ENCODE measurements at places on chromosomes 7 and 10.

DNA sequence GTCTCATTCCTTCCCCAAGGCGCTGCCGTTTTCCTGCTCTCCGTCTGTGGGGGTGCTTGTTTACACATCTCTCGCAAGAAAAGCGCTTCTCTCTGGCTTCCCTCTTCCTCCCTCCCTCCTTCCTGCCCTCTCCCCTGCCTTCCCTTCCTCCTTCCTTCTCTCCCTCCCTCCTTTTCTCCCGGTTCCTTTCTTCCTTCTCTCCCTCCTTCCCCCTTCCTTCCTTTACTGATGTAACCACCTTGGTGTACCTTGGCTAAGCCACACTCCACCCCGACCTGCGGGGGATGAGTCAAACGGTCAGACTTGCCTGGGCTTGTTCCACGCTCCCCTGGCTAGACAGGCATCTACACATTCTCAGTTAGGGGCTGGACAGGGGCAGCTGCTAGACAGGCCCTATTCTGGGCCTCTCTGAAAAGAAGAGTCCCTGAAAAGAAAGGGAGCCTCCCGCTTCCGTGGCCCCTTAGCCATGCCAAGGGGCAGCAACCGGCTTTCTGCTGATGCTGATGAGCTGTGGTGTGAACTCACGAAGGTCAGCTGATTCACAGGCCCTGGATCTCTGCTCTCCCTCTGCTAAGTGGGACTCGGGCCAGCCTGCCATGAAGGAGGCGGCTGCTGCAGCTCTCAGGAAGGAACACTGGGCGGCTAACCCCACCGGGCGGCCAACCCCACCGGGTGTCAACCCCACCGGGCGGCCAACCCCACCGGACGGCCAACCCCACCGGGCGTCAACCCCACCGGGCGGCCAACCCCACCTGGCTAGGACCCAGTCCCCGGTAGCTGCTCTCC, 216.8 kb downstream of the TCERG1L start:
- peak; percentile 68 for DNase-seq

- no peak for DNase-seq
Measured at GRCh38 chr7:90579181-90579688, 16.9 kb upstream of the CDK14 start.

DNA sequence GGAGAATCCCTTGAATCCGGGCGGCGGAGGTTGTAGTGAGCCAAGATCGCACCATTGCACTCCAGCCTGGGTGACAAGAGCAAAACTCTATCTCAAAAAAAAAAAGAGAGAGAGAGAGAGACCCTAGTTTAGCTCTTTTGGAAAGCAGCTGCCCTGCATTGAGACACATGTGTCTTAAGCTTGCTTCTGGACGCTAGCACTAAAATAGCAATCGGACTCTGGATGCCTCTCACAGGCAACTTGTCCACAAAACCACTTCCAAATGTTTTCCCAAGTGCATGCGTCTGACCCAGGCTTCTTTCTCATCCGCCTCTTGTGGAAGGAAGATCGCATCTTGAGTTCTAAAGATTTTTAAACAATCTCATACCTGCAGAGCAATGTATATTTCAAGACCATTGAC, 182.7 kb downstream of the CUX1 start:
- DNase-seq = no peak

- DNase-seq = no peak
Measured at GRCh38 chr10:61350794-61351193, 102.4 kb downstream of the TMEM26 start.

DNA sequence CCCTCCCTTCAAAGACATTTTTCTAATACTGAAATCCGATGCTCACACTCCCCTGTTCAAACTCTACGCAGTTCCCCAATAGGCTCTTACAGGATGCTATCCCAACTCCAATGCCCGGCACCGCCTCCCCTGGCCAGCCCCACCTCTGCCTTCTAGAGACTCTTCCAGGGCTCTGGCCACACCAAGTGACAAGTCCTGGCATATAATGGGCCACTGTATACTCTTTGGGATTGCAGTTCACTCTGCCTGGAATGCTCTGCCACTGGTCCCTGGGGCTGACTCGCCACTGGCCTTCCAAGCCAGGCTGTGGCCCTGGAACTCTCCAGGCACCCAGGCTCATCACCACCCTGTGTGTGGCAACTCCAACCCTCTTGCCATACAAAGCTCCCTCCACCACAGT, 3.1 kb upstream of the BRI3 start:
- no peak for DNase-seq

DNA sequence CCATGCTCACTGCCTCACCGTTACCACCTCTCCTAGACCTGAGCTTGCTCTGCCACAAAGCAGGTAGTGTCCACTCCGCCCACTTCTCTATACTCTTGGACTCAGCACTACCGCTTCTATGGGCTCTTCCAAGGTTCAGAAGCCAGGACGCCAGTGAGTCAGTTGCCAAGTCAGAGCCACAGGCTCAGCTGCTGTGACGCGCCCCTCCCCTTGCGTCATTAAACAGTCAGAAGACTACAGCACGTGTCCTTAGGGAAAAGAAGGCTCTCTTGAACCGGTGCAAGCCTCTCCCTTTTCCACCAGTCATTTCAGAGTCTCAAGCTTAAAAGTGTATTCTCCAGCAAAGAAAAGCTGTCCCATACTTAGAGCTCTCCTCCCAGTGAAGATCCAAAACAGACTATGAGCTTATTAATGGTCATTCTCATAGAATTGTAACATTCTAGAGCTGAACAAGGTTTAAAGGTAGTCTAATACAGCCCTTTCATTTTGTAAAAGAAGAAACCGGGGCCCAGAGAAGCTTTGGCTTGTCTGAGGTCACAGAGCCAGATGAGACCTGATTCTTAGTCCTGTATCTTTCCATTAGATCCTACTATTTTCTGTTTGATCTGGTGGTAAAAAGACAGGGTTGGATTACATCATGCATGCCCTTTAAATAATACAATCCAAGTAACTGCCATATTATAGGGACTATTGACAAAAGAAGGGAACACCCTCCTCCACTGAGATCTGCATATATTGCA, 40.9 kb upstream of the MET start:
- peak; percentile 42 for DNase-seq

GRCh38 chr10:131427281-131427680, 115.8 kb upstream of the TCERG1L start:
- no peak for DNase-seq

DNA sequence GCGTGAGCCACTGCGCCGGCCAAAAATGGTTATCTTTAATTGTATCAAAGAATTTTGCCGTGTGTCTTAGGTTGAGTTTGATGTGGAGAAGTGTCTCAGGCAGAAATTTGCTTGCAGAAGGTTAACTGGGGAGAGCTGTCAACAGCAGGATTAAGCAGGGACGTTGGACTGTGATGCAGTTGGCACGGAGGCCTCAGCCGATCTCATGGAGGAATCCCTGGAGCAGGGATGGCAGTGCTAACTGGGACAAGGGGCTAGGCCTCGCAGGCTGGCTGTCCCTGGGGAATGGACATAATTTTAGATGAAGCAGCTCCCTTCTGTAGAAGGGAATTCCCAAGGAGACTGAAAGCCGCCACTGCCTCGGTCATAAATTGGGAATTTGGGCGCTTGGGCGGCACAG, 12.3 kb upstream of the KIF5B start:
- DNase-seq = no peak

DNA sequence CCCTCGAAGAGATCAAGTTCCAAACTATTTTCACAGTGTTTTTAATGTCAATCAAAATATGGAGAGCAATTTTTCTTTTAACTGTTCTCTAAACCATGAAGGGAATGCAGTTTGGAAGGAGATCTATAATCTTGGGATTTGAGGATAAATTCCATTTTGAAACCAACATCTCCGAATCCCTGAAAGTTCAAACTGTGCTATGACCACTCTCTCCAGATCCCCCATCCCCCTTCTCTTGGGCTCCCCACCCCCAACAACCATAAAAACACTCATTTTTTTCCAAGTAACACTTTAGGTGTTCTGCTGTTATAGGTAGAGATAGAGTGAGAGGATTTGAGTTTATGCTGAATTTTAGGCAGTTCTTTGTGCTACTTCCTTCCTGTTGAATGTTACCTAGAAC, 1.7 kb downstream of the CALD1 start:
- DNase-seq = no peak

All from H9 (cell line).